ENCODE measurements at places on chromosomes 16 and 17.

- DNase-seq, result no peak
Observed at GRCh38 chr16:67537636-67538591, 9.3 kb downstream of the RIPOR1 start.

- DNase-seq, result no peak
Observed at GRCh38 chr16:56931271-56931891, 561 bp upstream of the HERPUD1 start.

- DNase-seq, result no peak
Observed at GRCh38 chr16:68823401-68824135, 19.8 kb upstream of the TANGO6 start.

DNA sequence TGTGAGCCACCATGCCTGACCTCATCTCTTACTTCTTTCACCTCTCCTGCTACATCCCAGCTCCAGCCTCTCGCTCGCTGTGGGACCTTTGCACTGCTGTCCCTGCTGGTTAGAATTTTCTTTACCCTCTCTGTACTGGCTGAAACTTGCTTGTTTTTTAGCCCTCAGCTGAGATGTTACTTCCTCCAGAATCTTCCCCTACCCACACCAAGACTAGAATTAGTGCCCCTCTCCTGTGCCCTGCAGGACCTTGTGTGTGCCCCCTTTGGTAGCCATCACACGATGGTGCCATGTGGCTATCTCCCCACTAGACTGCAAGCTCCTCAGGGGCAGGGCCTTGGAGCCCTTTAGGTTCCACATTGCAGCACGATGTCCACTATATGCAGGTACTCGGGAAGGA lies 84.1 kb downstream of the AIPL1 start:
- DNase-seq, result no peak

DNA sequence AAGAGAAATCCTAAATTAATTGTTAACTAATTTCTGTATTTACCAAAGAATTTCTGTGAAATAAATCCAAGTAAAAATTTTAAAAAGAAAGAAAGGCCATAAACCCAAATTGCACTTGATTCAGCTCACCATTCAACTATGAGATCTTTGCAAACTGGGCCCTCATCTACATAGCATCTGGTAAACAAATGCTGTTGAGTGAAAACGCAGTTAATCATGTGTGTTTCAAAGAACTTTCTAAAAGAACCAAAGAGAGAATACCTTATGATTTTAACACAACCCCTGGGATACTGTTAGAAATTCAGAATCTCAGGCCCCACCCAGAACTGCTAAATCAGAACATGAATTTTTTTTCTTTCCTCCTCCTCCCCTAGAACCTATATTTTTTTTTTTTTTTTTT lies 16.6 kb downstream of the CRLF3 start:
- DNase-seq, result no peak

DNA sequence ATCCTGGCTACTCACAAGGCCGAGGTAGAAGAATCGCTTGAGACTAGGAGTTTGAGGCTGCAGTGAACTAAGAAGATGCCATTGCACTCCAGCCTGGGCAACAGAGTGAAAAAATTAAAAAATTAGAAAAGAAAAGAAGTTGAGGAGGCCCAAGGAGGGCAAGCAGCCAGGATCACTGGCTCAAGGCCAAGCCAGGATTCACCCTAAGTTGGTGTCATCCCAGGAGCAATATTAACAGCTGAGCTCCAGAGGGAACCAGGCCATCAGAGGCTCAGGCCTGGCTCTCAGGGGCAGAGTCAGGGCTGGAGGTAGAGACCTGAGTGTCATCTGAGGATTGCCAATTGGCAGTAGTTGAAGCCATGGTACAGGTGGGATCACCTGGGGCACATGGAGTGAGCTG lies 20.7 kb downstream of the DRC3 start:
- DNase-seq, result no peak

- DNase-seq, result no peak
Observed at GRCh38 chr17:17401271-17401781, 75.5 kb upstream of the MED9 start.

- peak; percentile 63 for DNase-seq
Observed at GRCh38 chr16:81652798-81653505, 126.1 kb upstream of the PLCG2 start.

GRCh38 chr17:29376667-29377270 lies 13.4 kb upstream of the TAOK1 start:
- DNase-seq, result peak; percentile 78

DNA sequence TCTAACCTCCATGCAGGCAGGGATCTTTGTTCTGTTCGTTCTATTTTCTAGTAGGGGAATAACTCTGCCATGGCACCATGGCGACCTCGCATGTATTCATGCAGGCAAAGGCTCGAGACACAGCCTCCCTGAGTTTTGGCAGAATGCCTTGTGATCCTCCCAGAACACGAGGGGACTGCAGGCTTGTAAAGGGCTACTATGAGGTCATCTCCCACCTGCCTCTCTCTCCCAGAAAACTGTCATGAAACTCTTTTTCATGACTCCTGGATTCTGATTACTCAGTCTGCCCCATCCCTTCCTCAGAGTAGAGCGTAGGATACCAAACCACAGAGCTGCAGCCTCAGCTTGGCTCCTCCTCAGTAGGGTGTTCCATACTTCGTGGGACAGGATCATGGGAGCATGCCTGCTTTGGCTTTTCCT lies 64.3 kb downstream of the IGF2BP1 start:
- no peak for DNase-seq

GRCh38 chr17:17032131-17032692 lies 10.0 kb upstream of the MPRIP start:
- peak; percentile 50 for DNase-seq

Measured in NCI-H446 (cell line).